Activated CD4-positive, alpha-beta T cell treated with anti-CD3 and anti-CD28 coated beads, Interleukin-2, amount 50 U/mL, for 4 hours (primary cell): ENCODE measurements at places on chromosomes 13 and 19.

DNA sequence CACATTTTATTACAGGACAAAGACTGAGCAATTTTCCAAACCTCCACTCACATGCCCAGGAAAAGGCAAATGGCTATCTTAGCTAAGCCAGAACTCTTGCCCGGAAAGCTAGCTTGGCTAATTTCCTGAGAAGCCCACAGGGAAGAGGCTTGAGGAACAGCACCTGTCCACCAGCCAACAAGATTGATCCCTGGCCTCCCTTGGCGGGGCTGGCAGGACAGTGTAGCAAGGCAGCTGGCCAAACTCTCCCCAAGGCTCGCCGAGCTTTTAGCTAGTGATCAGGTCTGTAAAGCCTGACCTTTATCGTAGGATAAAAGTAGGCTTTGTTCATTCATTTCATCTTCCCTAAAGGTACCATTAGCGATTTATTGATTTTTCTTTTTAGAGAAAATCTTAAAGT lies 101.4 kb downstream of the UQCRFS1 start:
- no peak for DNase-seq

- no peak for DNase-seq
Measured at GRCh38 chr19:6925801-6926751, 38.7 kb downstream of the ADGRE1 start.

- no peak for DNase-seq
Measured at GRCh38 chr19:14562660-14563589, 8.9 kb downstream of the NDUFB7 start.

- no peak for DNase-seq
Measured at GRCh38 chr13:31885994-31886393, 145.6 kb upstream of the FRY start.

GRCh38 chr13:52852444-52852843 lies 4.0 kb upstream of the PCDH8 start:
- no peak for DNase-seq

DNA sequence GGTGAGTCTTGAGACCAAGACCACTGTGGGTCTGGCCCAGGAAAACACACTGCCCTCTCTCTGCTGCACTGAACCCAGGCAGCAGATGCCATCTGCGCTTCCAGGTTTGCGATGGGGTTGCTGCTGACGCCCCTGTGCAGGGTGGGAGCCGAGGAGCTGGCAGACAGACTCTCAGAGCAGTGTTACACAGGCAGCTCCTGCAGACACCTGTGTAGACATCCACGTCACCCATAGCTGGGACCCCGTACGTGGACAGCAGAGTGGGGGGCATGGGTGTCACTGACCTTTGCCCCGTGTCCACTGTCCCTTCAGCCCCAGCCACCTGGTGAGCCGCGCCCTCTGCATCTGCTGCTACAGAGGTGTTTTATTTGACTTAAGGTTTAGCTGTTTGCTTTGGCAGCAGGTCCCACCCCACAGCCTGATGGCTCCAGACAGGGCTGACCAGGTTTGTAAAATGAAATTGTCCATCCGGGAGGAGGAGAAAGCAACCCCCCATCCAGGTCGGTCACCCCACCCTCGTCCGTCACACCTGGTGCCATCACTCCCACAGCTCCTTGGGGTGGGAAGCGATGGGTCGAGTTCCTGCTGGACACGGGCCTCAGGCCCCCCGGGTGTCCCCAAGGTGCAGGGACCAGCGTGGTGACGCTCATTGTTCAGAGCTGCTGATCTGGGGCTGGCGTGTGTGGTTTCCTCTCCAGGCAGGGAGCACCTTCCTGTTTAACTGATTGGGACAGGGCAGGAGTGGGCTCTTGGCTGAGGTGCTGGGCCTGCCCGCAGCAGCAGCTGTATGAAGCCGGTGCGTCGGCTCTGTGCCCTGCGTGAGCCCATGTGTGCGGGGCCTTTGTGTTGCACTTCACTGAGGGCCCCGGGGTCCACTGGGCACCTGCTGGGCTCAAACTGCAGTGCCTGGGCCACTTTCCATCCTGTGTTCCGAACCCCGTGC lies 28.4 kb downstream of the MCF2L start:
- DNase-seq, result no peak
